ENCODE measurements at places on chromosomes 3 and 15.

DNA sequence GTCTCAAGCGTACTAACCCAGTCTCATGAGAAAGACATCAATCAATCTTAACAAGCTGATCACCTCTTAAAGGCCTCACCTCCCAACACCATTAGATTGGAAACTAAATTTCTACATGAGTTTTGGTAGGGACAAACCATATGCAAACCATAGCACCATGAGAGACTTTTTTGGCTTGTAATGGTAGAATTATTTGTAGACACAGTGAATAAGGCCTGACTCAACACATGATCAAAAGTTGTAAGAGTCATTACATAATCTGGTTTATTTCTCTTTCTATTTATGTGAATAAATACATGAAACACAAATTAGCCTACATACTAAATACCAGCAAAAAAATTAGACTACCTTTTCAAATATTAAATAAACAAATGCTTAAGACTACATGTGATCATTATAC lies 183.3 kb upstream of the EPHA6 start:
- DNase-seq = no peak
- H3K4me3 ChIP-seq = no peak overlapping the region
- H3K27ac ChIP-seq = no peak overlapping the region

- H3K4me3 ChIP-seq = no peak overlapping the region
- H3K27me3 ChIP-seq = no peaks in the 10 kb centered on the region
- DNase-seq = no peak
- H3K27ac ChIP-seq = no peak overlapping the region
- no peaks in the 10 kb centered on the region for H3K36me3 ChIP-seq
- H3K4me1 ChIP-seq = no peaks in the 10 kb centered on the region
Observed at GRCh38 chr15:101411085-101411484, 78.4 kb downstream of the PCSK6 start.

DNA sequence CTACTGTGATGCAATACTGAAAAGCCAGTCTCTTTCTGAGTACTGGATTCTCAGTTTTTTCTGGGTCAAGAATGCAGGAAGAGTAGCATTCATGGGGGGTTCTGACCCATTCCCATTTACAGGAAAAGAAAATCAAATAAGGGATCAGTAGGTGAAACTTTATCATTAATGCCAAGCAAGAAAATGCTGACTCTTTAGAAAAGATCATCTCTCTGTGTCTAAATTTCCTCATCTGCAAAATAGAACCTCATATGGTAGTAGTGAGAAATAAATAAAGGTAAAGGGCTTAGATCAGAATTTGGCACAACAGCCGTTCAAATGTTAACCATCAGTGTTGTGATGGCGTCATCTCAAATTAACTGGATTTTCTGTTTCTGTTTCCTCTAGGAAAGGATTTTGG lies 807.6 kb upstream of the LMCD1 start:
- no peaks in the 10 kb centered on the region for H3K27me3 ChIP-seq
- H3K4me1 ChIP-seq = no peaks in the 10 kb centered on the region
- no peaks in the 10 kb centered on the region for H3K36me3 ChIP-seq
- DNase-seq = no peak
- H3K27ac ChIP-seq = no peak overlapping the region

GRCh38 chr3:124057420-124057819 lies 65.5 kb upstream of the ROPN1 start:
- H3K4me1 ChIP-seq = no peaks in the 10 kb centered on the region
- H3K27ac ChIP-seq = no peak overlapping the region
- DNase-seq = no peak
- no peaks in the 10 kb centered on the region for H3K36me3 ChIP-seq

DNA sequence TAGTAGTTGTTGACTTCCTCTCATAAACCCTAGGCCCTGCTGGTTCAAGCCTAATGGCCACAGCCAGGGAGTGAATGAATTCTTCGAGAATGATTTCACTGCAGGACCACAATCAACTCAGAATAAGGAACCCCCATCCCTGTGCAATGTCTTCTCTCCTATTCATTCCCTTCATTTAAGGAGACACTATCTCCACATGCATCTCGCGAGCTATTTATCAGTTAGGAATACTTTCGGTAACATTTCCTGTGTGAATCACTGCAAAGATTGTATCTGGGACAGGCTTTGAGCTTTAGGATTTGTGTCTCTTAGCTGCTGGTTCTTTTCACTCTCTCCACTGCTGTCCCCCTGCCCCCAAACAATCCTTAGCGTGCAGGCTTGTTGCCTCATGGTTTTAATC lies 94.4 kb downstream of the MYLK start:
- H3K4me3 ChIP-seq = no peak overlapping the region
- no peaks in the 10 kb centered on the region for H3K4me1 ChIP-seq
- H3K27ac ChIP-seq = no peak overlapping the region
- H3K27me3 ChIP-seq = no peaks in the 10 kb centered on the region
- no peaks in the 10 kb centered on the region for H3K36me3 ChIP-seq

DNA sequence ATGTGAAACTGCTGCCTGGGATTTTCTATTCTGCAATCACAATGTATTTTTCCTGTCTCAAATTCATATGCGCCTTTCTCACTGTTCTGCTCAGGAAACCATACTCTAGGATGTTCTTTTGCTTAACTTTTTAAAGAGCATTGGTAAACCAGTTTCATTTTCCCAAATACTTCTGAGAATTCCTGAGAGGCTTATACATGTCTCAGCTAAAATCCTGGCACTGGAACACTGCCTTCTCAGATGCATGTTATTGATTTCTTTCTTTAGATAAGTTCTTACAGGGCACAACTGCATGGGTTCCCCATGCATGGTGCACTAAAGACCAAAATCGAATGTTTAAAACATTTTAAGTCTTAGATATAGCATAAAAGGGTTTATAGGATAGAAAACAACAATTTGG lies 178.3 kb upstream of the PLSCR5 start:
- no peaks in the 10 kb centered on the region for H3K4me1 ChIP-seq
- H3K27me3 ChIP-seq = no peaks in the 10 kb centered on the region
- no peaks in the 10 kb centered on the region for H3K36me3 ChIP-seq
- no peak overlapping the region for H3K4me3 ChIP-seq
- no peak for DNase-seq

DNA sequence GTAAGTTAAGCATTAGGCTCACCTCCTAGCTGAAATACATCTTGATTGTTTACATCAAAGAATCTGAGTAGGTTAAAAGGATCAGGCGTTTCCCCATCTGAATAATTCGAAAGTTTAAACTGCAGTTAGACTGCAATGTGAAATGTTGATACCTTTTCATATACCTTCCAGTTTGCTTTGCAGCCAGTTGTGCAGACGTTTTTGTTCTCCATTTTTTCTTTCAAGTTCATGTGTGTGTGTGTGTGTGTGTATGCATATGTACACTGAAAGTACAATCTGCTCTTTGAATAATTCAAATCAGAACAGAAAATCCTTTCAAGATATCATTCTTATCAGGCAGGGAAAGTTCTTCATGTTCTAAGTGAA lies 2.9 kb downstream of the ITPR1 start:
- no peak for DNase-seq
- H3K4me3 ChIP-seq = no peak overlapping the region
- no peaks in the 10 kb centered on the region for H3K36me3 ChIP-seq
- H3K27me3 ChIP-seq = no peaks in the 10 kb centered on the region
- H3K4me1 ChIP-seq = peaks cover 9% of the 10 kb centered on the region

DNA sequence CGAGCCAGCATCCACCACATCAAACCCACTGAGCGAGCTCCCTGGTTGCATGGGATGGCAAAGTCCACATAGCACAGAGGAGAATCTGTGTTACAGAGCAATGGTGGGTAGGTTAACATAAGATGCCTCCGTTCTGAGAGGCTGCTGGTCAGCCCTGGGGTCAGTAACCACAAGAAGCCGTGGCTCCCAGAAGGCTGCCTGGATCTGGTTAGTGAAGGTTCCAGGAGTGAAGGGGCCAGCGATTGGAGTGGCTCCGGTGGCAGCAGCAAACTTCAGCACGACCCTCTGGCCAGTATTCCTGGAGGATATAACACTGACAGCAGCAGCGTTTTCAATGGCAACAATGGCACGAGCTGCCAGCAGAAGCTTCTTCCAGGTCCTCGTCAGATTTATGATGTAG lies 18.4 kb upstream of the PIGZ start:
- H3K36me3 ChIP-seq = no peaks in the 10 kb centered on the region
- H3K27me3 ChIP-seq = no peaks in the 10 kb centered on the region
- no peak for DNase-seq
- no peak overlapping the region for H3K27ac ChIP-seq
- no peak overlapping the region for H3K4me3 ChIP-seq
- no peaks in the 10 kb centered on the region for H3K4me1 ChIP-seq

- no peak overlapping the region for H3K27ac ChIP-seq
- no peaks in the 10 kb centered on the region for H3K27me3 ChIP-seq
- H3K4me3 ChIP-seq = no peak overlapping the region
- peaks cover 5% of the 10 kb centered on the region for H3K4me1 ChIP-seq
Observed at GRCh38 chr15:90153658-90154057, 47.5 kb upstream of the SEMA4B start.

GRCh38 chr3:100269001-100269400 lies 8.2 kb downstream of the TBC1D23 start:
- H3K4me1 ChIP-seq = no peaks in the 10 kb centered on the region
- no peaks in the 10 kb centered on the region for H3K27me3 ChIP-seq
- no peak for DNase-seq
- no peaks in the 10 kb centered on the region for H3K36me3 ChIP-seq

GRCh38 chr15:36278219-36278618 lies 301.2 kb upstream of the CDIN1 start:
- no peaks in the 10 kb centered on the region for H3K36me3 ChIP-seq
- H3K27me3 ChIP-seq = no peaks in the 10 kb centered on the region
